ENCODE measurements at places on chromosomes 5 and 9.

- no peak for DNase-seq
These were observed 16.7 kb downstream of the ANXA6 start for GRCh38 chr5:151140686-151141459.

- no peak for DNase-seq
These were observed 95.5 kb upstream of the PTPN3 start for GRCh38 chr9:109593612-109594011.

GRCh38 chr9:7816021-7816420 is 16.4 kb upstream of the DMAC1 start:
- DNase-seq, result no peak

- no peak for DNase-seq
These were observed 32.3 kb upstream of the UBTD2 start for GRCh38 chr5:172315587-172316493.

DNA sequence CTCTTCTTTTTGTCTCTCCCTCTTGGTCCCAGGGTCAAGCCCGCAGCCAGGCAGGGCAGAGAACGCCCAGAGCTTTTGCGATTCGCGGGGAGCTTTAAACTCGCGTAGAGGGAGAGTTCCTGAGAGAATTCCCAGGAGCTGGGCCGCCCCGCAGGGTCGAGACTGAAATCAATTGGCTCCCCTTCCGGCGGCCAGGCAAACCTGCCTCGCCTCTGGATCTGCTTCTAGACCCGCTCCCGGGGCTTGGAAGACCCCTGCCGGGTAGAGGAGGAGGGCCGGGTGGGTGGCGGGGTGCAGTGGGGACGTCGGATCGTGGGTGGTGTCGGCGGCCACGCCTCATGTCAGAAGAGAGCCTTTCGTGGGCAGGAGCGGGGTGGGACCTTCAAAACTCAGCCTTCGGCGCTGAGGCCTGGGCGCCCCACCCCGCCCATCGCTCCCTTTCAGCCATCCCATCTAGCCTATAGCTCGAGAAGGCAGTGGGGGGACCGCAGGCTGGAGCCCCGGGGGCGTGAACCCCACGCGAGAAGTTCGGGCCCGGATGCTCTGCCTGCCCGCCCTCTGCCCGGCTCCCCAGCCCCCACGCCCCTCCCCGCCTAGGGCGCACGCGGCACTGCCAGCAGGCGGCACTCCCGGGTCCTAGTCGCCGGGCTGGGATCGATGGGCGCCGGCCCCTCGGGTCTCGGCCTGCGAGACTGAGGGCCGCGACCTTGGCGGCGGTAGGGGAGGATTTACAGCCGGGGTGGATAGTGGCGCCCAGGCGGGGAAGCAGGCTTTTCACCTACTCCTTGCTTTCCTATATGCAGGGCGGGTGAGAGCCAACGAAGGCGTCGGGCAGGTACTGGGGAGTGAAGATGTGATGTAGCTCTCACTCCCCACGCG is 6.1 kb downstream of the PRDM6 start:
- no peak for DNase-seq

- no peak for DNase-seq
These were observed 220.0 kb upstream of the ADAMTSL1 start for GRCh38 chr9:18253950-18254349.

- DNase-seq, result no peak
These were observed 18.7 kb downstream of the PRUNE2 start for GRCh38 chr9:76887003-76887821.

GRCh38 chr5:18397891-18398290 is 763.6 kb downstream of the TAF11L14 start:
- no peak for DNase-seq

DNA sequence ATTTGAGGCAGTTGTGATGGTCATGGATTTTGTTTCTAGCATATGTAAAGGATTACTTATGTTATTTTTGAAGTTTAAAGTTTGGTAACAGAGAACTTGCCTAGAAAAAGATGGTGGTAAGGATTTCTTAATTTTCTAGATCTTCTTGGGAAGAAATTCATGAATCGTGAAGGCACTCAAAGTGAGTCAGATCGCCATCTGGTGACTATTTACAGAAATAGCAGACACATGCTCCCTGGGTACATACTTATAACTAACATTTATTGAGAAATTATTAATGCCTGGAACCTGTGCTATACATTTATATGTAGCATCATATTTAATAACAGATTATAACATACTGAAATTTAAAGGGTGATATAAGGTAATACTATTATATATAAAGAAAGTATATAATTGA is 299.7 kb downstream of the IZUMO3 start:
- DNase-seq, result peak; percentile 6

- no peak for DNase-seq
These were observed 55.4 kb upstream of the PPARGC1B start for GRCh38 chr5:149674686-149675085.

DNA sequence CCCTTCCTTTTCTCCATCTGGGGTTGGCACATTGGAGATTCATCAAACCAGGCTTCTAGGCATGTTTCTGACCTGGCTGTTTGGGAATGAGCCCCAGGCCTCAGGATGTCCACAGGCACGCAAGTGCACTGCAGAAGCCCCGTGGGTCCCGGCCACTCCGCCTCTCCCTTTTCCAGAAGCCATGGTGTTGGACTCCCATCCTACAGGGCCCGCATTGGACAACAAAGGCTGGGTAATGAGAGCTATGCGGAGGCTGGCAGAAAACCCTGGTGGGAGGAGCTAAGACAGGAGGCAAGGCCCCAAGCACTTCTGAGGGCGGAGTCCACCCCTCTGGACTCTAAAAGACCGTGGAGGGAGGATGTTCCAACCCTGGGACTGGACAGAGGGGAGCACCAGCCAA is 160.6 kb downstream of the OLFM1 start:
- no peak for DNase-seq

DNA sequence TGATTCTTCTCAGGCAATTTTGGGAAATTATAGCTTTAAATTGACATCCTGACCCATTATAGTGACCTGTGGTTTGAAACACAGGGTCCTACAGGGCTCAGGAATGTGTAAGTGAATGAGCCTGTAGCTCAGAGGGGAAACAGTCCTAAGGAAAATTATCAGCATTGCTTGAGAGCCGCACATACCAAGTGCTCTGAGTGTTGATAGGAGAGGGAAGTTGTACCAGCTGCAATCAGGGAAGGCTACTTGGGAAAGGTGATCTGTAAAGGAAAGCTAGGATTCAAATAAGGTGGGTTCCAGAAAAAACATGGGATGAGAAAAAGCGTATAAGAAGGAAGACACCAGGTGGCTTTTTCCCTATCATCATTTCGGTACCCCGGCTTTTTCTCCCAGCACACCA is 4.4 kb upstream of the SLC25A51 start:
- DNase-seq, result no peak

- DNase-seq, result no peak
These were observed 197.7 kb downstream of the PRELID2 start for GRCh38 chr5:145637396-145637795.

DNA sequence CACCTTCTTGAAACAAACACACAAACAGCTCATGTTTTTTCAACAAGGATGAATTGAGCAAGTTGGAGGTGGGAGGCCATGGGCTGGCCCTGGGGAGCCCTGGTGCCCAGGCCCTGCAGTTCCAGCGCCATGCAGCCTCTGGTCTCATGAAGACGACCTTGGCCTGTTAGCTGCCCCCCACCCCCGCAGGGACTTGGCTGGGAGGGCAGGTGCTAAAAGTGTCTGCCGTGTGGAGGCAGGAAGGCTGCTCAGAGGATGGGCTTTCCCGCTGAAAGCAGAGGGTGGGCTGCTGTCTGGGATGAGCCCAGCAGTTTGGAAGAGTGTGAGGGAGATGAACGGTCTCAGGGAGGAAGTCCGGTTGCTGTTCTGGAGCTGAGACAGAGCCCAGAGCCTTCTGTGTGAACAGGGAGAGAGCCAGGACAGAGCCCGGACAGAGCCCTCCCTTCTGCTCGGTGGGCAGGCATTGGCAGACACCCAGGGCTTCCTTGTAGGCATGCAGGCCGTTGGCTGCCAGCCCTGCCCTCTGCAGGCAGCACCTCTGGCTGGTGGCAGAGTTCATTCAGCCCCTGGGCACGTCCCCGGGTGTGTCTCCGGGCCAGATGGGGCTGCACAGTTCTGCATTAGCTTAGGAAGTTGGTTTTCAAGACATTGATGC is 18.7 kb downstream of the ROPN1L start:
- DNase-seq, result no peak

GRCh38 chr9:114849450-114849849 is 43.6 kb upstream of the TNFSF15 start:
- DNase-seq, result no peak

DNA sequence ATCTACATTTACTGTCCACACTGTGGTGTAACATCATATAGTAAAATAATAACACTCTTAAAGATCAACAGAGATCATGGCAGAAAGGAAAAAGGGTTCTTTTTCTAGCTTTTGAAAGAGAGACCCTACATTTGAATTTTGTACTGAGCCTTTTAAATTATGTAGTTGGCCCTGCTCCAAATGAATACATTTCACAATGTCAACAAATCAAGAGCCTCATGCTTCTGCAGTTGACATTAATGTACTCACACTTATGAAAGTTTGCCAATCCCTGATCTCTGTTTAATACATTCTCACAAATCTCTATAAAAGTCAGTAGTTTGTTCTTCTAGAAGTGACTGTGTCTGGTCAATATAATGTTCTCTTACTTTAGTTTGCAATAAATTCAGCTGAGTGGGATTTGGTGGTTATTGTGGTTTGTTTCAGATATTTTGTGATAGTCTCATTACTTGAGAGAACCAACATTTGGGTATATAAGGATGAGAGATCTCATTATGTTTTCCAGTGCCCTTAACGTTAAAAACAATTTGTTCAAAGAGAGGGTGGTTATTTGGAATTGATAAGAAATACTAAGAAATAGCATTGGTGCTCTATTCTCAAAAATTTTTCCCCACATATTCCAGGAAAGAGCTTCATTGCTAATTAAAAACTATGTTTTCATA is 277.8 kb upstream of the FTMT start:
- DNase-seq, result peak; percentile 26

DNA sequence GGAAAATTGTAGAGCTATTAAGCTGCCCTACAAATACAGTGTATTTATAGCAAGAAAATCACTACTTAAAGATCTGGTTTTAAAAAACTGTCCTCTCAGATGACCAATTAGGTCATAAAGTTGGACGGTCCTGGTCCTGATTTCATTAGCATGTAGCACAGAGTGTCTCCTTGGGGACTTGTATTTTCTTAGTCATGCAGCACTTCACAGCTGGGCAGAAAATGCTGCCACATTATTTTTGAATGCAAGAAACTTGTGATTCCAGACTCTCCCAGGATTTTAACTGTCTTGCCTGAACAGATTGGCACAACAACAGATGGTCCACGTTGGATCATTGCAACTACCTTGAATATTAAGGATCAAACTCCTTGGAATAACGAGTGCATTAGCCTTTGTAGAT is 348.1 kb upstream of the SGCD start:
- DNase-seq, result no peak

DNA sequence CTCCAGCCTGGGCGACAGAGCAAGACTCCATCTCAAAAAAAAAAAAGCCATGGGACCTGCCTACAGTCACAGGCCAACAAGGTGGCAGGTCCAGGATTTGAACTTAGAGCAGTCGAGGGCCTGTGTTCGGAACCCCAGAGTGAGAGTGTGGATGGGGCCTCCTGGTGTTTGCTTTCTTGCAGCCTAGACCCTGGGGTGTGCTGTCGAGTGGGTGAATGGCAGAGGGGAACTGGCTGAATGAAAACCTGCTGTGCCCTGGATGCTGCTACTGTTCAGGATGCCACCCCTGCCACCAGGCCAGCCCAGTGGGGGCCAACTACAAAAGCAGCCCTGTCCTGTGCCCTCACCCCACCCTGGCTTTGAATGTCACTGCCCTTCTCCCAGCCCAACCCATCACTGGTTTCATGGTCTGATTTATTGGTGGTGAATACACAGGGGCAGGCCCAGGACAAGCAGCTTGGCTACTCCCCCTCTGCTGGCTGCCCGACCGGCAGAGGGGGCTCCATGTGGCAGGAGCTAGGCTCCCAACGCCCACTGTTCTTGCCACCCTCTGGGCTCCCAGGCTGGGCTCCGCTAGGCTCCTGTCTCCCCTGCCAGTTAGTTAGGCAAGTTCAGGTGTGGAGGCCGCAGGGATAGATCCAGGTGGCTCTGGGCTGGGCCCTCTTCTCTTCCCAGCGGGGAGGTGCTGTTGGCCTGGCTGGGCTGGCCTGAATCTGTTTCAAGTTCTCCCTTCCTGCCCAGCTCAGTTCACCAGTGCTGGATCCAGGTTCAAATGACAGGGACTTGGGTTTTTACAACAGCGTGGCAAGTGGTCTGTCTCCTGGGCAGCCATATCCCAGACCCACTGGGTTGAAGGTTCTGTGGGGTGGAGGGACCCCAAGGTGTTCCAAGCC is 12.2 kb downstream of the FPGS start:
- DNase-seq, result no peak

DNA sequence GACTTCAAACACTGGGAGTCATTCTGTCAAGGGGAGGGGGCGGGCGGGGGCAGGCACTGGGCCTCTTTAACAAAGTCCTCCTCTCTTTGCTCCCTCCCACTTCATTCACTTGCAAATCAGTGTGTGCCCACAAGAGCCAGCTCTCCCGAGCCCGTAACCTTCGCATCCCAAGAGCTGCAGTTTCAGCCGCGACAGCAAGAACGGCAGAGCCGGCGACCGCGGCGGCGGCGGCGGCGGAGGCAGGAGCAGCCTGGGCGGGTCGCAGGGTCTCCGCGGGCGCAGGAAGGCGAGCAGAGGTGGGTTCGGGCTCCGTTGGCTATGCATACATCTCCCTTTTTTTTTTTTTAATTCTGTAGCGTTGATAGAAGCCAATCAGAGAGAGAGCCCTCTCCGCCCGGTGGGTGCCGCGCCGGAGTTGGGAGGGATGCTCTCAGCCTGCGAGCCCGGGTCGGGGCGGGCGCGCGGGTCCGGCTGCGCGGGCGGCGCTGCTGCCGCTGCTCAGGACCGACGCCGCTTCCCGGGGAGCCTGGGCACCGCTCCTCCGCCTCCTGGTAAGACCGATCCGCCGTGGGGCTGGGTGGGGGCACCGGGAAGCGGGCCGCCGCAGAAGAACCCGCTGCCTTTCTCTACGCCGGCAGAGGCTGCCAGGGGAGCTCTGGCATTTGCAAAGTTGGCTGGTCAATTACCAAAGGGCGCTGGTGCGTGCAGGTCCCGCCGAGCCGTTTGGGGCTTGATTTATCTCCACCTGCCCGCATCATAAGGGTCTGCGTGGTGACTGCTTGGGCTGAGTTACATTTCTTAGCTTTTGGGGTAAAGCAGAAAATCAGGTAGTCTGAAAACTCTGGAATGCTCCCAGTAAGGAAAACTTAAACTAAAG is at the start of gene CDH6:
Gene CDH6 (plus strand): TSS at position 96 of the 877 bp plus-strand sequence. CDS start 73,788 bp downstream, outside the sequence.
- DNase-seq, result peak; percentile 36

GRCh38 chr9:10254338-10254737 is 358.5 kb downstream of the PTPRD start:
- DNase-seq, result no peak

GRCh38 chr9:133637451-133638055 is 1.4 kb downstream of the DBH start:
- no peak for DNase-seq

- peak; percentile 29 for DNase-seq
These were observed 51.5 kb upstream of the IQGAP2 start for GRCh38 chr5:76351577-76351976.

DNA sequence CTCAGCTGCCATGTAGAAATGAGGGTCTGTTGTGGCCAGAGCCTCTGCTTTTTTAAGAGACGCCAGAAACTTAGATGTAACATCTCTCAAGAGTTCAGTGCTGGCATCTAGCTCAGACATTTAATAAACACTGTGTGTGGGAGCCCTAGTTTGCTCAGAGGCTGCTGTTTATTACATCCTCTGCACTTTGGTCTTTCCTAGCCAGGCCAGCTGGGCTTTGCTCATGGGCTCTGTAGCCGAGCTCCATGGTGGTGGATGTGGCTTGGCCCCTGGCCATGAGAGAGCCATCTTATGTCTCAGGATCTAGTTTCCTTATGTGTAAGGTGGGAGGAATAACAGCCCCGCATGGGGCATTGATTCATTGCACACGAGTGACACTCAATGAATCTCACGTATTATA is 30.0 kb downstream of the ARHGEF37 start:
- DNase-seq, result no peak

- DNase-seq, result peak; percentile 43
These were observed 925 bp downstream of the LIFR start for GRCh38 chr5:38555354-38556087.
